ENCODE measurements at places on chromosomes 1 and 21.

GRCh38 chr1:167297222-167298214, 76.8 kb downstream of the POU2F1 start:
- no peak for DNase-seq

DNA sequence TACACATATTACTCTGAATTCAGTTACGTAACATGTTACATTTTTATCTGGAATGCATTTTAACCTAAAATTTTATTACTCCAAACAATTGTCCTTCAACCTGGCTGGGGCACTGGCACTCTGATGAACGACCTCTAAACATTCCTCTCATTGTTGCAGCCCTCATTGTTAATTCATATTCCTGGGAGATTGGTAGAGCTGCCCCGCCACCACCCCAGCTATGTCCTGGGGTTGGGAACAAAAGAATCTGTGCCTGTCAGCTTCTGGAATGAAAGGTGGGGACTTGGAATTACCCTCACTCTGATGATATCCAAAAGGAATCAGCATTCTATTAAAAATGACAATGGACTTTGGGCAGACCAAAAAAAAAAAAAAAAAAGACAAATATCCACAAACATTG, 38.0 kb upstream of the DESI2 start:
- DNase-seq: no peak

DNA sequence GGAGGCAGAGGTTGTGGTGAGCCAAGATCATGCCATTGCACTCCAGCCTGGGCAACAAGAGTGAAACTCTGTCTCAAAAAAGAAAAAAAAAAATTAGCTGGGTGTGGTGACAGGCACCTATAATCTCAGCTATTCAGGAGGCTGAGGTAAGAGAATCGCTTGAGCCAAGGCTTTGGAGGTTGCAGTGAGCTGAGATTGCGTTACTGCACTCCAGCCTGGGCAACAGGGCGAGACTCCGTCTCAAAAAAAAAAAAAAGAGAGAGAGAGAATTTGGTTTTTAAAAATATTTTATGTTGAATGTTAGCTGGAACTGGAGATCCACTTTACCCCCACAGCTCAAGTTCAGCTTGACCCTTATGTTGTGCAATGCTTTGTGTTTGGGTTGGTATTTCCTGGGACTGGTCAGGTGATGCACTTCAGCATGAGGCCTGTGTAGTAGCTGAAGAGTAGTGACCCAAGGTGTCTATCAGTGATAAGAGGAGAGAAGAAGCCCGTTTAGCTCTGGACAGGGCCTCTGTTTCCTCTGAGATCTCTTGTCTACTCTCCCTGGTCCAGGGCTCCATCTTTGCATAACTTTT, 36.8 kb upstream of the MACF1 start:
- DNase-seq: no peak

- no peak for DNase-seq
Observed at GRCh38 chr1:38789498-38790169, 69.9 kb downstream of the RRAGC start.

DNA sequence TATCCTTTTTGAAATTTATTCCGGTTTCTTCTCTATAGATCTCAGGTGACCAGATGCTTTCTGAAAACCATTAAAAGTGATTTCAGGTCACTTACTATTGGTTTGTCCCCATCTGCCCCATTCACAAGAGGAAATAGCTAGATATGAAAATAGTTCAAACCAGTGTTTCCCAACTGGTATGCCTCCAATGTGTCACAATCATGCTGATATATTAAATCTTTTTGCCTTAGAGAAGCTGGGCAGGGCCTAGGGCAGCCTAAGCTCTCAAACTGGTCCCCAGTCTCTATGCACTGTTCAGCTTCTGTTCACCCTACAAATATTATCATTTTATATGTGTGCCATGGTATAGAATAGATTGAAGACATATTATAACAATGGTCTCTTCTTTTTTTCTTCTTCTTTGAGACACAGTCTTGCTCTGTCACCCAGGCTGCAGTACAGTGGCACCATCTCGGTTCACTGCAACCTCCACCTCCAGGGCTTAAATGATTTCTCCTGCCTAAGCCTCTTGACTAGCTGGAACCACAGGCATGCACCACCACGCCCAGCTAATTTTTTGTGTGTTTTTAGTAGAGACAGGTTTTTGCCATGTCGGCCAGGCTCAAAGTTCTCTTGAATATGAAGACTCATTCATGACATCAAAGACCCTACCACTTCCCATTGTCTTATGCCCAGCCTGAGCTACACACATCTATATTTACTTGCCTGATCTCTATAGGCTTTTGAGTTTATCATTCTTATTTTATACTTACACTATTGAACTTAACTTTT, 15.7 kb downstream of the PTPN22 start:
- no peak for DNase-seq

DNA sequence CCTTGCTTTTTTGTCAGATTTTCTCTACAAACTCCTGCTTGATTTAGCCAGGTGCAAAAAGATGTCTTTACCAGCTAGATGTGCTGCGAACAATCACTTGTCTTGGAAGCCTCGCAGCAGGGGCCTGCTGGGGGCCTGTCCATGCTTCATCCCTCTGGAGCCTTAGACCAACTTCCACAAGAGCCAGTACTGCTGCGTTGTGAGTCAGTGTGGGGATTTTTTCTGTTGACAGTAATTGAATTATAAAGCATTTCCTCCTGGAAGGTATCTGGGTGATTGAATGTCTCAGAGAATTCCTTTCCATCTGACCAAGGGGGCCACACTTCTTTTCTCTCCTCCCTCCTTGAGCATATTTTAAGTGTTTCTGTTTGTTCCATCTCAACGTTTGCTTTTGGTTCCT, 40.4 kb upstream of the LDLRAP1 start:
- DNase-seq: no peak

GRCh38 chr1:161069241-161069640, 450 bp downstream of the ARHGAP30 start:
- DNase-seq: no peak

DNA sequence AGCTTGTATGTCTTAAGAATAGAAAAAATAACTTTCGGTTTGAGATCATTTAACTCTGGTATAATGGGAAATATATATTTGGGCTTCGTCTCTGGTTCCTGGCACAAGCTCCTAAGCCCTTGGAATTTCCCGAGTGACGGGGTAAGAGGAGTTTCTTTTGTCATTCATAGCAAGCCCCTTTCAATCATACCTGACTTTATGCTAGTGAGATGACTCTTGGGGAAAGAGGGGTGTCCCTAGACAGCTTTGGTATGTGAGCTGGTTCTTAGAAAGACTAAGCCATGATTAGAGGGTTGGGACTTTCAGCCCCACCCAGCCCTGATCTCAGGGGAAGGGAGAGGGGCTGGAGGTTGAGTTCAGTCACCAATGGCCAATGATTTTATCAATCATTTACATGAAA, 13.9 kb upstream of the MTARC1 start:
- DNase-seq: no peak

DNA sequence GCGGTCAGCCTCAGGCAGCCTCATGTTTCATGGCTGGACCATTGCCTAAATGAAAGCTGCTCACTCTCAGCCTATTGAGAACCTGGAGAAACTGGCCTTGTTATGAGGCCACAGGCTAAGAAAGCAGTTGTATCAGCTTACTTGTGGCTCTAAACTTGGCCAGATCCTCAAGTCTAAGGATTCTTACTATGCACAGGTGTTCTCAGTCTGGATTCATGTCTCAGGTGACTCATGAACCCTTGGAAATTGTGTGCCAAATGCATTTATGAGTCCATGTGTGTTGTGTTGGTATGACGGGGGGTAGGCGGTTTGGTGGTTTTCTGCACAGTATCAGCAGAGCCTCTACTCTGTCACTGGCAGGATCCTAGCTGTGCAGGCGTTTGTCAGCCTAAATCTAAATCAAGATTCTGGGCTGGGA, 90.4 kb downstream of the ROR1 start:
- DNase-seq: no peak

DNA sequence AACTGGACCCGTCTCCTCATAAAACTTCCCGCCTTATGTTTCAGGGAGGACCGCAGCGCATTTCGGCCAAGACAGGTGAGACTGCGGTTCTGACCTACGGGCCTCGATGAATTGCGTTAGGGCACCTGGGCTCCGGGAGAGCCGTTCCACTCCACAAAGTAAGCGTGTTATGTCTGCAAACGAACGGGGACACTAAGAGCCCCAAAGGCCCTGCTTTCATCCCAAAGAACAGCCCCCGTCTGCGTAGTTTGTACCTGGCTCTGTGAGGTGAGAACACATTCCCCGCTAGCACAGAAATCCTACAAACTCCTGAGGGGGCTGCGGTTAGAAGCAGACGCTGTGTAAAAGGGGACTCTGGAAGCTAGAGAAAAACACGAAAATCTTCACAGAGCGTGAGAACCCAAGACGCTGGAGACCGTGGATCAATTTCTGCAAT, 41.6 kb upstream of the PPIAL4F start:
- DNase-seq: no peak

GRCh38 chr1:26570287-26570686, 40.7 kb downstream of the RPS6KA1 start:
- no peak for DNase-seq

- DNase-seq: no peak
Observed at GRCh38 chr1:31108861-31109260, 43.3 kb upstream of the PUM1 start.

DNA sequence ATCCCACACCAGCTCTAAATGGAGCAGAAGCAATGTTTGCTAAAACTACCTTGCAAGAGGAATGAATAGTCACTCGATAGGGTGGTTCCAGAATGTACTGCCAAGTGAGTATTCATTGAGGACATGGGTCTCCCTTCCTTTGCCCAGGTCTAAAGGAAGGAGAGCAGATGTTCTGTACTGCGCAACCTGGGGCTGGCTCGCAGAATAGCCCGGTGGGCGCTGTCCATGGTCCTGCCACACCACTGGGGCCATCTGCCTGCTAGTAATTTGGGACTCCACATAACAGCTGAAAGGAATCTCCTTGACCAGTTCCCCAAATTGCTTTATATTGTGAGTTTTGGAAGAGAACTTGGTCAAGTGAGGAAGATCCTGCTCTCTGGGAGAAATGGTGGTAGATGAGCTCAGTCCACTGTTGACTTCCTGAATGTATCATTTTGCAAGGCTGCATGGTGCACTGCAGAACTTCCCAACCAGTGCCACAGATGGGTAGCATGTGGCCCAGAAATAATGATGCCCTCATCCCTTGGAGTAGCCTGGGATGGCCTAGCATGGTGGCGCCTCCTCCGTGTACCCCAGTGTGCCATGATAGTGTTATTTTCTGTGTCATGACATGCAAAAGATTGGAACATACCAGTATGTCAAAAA, 5.7 kb downstream of the SLC6A17 start:
- no peak for DNase-seq

DNA sequence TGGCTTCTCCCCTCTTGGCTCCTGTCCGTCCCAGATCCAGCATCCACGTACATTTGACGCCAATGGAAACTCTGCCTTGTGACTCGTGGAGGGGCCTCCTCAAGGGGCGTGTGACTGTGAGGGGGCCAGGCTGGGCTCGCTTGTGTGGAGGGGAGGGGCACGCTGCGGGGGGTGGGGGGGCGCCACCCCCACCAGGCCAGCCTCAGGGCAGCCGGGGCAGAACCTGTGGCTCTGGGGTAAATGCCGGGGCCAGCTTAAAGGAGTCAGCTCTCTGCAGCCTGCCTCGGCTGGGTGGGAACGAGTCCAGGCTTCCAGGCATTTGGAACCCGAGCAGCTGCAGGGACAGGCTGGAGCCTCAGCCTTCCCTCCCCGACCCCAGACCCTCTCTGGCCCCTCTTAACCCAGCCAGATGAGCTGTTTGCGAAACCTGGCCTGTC, 94.1 kb downstream of the SIK1 start:
- no peak for DNase-seq

- no peak for DNase-seq
Observed at GRCh38 chr1:79568411-79568810, 561.9 kb upstream of the ADGRL4 start.
